ENCODE measurements at places on chromosomes 7 and 10. TPM values are rescaled to one million over a fixed set of nuclear protein-coding genes. Genes with fewer than 3 reads are reported as not detected.

Gene RBP3
- total RNA-seq, result not detected

Gene KNDC1
- 3.8 TPM for total RNA-seq

Gene OPALIN
- total RNA-seq, result not detected

DNA sequence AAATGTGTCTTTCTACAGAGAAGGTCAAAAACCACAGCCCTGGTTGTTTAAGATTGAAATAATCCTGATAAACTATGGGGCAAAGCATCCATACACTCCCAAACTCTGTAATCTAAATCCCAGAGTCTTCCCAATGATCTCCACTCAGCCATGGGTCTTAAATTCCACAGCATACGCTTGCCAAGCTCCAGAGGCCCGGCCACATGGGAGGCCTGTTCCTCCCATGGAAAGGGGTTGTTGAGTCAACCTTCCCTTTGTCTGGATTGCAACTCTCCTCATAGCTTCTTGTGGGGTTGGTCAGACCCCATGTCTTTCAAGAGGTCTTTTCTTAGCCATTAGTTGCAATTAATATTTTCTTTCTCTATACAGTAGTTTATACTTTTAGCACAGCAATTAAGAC lies 718 bp upstream of the STEAP4 start:
- no peak for ATAC-seq

- no peak for ATAC-seq
Measured at GRCh38 chr7:11841657-11842056, 9.7 kb upstream of the THSD7A start.

- no peak for ATAC-seq
Measured at GRCh38 chr10:118595064-118595420, 406 bp downstream of the PRLHR start.

GRCh38 chr7:128841921-128842673 lies 11.9 kb downstream of the FLNC start:
- ATAC-seq, result peak; percentile 46

- peak; percentile 52 for ATAC-seq
Measured at GRCh38 chr7:150755473-150756099, 18.4 kb downstream of the GIMAP5 start.

DNA sequence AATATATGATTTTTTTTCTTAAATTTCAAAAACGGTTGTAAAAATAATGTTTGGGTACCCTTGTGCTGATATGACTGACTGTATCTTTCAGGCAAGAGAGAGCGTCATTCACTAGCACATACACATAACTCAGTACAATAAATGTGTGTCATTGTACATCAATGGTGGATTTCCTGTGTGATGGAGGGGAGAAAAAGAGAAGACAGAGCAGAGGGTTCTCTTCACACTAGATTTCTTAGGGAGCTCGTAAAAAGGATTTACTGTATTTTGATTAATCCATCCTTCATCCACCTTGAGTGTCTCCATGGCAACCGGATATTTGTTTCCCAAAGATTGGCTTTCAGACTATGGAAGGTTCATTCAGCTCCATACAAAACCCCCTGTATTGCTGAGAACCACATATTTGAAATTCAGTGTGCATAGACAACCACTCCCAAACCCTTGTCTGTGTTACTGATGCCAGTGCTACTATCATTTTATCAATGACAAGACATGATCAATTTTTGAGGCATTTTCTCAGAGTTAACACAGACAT lies 150.6 kb downstream of the AKR1D1 start:
- no peak for ATAC-seq

GRCh38 chr7:131574741-131575140 lies 18.3 kb upstream of the PODXL start:
- no peak for ATAC-seq

DNA sequence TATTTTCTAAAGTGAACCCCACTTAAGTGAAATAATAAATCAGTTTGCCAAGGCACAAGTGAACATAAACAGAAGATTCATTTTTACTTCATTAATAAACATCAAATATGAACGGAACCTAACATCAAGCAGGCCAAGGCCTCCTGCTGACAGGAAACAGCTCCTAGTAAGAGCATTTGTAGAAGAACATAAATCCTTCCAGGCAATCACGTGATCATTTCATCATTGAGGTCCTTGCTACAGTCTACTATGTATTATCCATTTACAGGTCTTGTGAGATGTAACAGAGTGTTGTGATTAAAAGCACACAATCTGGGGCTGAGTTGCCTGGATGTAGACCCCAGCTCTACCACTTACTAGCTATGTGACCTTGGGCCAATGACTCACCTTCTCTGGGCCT lies 70.6 kb downstream of the CALD1 start:
- no peak for ATAC-seq

- ATAC-seq, result no peak
Measured at GRCh38 chr10:119373294-119374102, 166.1 kb downstream of the GRK5 start.

DNA sequence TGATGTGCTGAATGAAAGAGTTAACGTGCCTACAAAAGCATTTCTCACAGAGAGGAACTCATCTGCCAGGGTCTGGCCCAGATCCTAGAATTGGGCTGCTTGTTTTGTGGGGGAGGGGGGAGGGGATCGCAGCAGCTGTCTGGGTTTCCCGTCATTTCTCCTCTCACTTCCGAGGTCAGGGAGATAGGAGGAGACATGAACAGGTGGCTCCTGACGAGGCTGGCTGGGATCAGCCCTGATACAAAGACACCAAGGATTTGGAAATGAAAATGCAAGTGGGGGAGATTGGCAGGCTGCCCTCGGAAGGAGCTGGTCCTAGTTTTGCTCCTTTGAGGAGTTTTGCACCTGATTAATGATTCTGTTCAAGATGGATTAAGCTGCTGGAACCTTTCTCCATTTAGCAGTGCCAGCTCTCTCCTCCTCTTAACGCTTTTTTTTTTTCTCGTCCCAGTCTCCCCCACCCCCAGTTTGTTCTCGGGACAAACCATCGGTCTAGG lies 86.8 kb upstream of the KMT2C start:
- no peak for ATAC-seq

DNA sequence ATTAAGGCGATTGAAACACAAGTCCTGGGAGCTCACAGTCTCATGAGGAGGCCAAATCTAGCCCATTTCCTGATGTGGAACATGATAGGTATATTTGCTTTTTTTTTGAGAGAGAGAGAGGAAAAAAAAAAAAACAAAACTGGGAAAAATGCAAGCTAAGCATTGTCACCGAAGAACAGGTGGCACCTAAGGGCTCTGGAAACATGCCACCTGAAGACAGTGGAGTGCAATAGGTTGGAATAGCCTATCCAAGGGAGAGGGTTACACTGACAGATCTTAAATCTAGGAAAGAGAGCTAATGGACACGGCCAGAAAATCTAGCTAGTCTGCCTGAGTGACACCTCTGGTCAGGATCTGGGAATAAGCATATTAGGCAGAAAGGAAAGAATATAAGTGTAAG lies 110.2 kb downstream of the SRI start:
- no peak for ATAC-seq

DNA sequence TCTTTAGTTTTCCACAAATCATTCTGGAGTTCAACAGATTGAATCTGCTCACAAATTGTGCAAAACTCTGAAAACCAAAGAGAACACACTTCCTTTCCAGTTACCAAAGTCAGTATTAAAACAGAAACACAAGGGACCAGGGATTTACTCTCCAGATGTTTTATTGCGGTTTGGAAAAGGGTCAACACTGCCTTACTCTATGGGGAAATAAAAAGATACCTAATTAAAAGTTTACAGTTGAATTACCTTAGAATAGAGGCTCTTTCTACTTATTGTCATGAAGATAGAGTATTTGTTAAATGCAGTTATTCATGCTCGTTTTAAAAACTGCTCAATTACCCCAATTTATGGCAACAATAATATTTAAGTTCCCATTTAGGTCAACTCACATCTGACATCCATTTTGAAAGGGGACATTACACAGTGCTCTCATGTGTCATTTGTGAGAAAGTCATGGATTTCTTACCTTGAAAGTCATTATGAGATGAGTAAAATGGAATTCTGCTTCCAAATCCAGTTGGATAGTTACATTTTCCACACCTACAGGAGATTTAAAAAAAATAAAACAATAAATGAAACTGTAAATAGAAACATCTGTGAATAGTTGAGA lies 8.4 kb downstream of the LAMB1 start:
- ATAC-seq, result no peak

DNA sequence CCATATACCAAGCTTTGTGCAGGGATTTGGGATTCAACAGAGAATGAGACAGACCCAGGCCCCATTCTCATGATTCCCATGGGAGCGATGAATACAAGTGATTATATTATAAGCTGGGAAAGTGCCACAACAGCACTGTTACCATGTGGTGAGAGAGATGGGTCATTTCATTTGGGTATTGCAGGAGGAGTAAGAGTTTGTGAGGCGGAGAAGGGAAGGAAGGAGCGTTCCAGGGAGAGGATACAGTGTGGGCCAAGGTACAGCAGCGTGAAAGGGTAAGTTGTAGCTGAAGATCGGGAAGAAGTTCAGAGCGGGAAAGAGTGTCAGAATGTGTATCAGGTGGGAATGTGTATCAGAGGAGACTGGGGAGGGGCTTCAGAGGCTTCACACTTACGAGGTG lies 38.5 kb downstream of the GOLGA7B start:
- no peak for ATAC-seq

DNA sequence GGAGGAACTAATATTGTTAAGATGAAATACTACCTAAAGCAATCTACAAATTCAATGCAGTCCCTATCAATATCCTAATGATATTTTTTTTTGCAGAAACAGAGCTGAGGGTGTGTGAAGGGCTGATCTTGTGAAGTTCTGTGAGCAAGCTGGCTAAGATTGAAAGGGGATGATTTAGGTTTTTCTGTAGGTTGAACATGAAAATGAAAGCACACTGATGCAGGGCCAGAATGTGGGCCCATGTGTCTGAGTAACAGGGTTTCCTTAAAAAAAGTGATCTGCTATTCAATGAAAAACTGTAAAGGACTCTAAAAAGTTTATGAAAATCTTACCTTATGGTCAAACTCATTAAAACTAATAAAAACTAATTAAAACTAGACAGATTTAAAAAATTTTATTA lies 47.4 kb downstream of the GRB10 start:
- no peak for ATAC-seq

- no peak for ATAC-seq
Measured at GRCh38 chr10:98001736-98002135, 28.7 kb downstream of the CRTAC1 start.
